RCC 7860 (cell line): ENCODE measurements at places on chromosomes 3 and 15.

DNA sequence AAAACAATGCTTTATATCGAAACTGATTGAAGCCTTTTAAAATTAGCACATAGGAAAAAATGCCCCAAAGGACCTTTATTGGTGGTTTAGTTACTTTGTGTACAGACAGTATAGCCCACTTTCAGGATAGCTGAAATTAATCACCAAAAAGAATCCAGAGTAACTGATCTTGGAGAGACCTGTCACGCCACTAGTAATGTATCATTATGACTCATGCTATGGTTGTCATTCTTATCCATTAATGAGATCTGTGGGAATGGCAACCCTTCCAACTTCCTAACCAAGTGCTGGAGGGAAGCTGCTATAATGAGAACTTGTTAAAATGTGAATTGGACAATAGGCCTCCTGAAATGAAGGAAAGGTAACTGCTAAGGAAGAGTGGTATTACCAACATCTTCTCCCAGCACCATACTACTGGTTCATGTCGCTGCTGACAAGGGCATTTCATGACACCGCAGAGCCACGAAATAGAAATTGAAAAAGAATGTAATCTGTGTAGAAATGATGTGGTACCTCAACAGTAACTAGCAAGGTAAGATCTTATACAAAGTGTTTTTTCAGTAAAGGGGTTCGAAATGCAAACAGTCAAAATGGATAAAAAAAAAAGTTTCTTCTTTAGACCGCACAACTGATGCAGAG lies 7.1 kb upstream of the EMC4 start:
- peak; percentile 55 for DNase-seq

DNA sequence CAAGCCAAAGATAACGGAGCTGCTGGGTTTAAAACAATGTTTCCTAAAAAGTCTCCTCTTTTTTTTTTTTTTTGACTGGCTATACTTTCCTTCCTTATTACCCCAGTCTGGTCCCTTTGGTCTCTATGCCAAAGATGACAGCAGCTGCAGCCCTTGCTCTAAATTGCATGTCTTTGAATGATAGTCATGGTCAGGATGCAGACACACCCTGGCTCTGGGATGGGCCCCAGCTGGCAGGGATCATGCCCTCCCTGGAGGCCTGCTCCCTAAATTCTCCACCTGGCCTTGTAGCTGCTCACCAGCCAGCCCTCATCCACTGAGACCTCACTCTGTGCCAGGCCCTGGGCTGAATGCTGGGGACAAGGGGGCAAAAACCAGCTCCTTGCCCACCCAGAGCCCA lies 95.8 kb downstream of the MESD start:
- DNase-seq = no peak

- DNase-seq = no peak
These were observed 74.9 kb downstream of the PFN2 start for GRCh38 chr3:149895769-149896168.

DNA sequence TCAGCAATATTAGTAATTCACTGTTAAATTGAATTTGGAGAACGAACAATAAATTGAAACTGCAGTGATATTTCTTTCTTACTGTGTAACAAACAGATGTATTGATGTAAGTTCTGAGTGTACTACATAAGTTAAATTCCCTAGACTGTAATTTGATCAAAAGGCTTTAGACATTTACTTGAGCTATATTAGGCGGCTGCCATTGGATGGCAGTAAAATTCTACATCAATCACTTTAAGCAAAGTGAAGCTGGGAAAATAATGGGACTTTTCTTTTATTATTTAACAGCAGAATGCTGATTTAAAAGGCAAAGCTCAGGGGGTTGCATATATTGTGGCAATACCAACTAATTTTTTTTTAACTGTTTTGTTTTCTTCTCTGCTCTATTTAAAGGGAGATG lies 212.6 kb upstream of the PLSCR5 start:
- DNase-seq = no peak

GRCh38 chr3:72099326-72100079 lies 314.6 kb upstream of the PROK2 start:
- DNase-seq = no peak
